ENCODE measurements at places on chromosomes 7 and 10.

GRCh38 chr10:121500701-121501332 is 97.4 kb downstream of the FGFR2 start:
- no peak for DNase-seq

- DNase-seq = no peak
Measured at GRCh38 chr10:72472306-72472705, 117.6 kb upstream of the DNAJB12 start.

- no peak for DNase-seq
Measured at GRCh38 chr7:116650436-116650835, 21.6 kb upstream of the MET start.

GRCh38 chr7:134483296-134483695 is 24.4 kb upstream of the AKR1B1 start:
- no peak for DNase-seq
